ENCODE measurements at places on chromosomes 13 and 19. TPM values are rescaled to one million over a fixed set of nuclear protein-coding genes. Genes with fewer than 3 reads are reported as not detected.

KLF1 gene
- 0.10 TPM for total RNA-seq

S1PR4 gene
- 0.26 TPM for total RNA-seq

MAMSTR gene
- 3.3 TPM for total RNA-seq

LENG1 gene
- 11.2 TPM for total RNA-seq

DNA sequence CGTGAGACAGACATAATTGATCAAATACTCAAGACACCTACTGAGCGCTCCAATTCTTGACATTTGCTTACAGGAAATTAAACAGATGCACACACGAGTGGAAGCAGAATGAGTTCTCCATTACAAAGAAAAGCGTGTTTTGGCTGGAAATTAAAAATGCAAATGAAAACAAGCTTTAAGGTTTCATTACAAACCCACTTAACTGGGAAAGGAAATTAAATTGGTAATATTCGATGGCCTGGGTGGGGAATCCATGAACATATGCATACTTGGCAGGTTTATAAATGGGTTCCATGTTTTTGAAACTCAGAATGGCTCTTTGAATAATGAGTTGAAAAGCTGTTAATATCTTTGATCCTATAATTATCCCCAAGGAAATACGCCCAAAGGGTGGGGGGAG lies 178.0 kb downstream of the IER2 start:
- no peaks in the 10 kb centered on the region for H3K36me3 ChIP-seq
- no peak overlapping the region for H3K4me3 ChIP-seq
- no peak overlapping the region for H3K27ac ChIP-seq
- no peaks in the 10 kb centered on the region for H3K4me1 ChIP-seq

- H3K4me3 ChIP-seq, result no peak overlapping the region
- no peak for DNase-seq
- no peak overlapping the region for H3K27ac ChIP-seq
- no peaks in the 10 kb centered on the region for H3K36me3 ChIP-seq
Observed at GRCh38 chr13:23680845-23681669, 110.8 kb downstream of the TNFRSF19 start.

GRCh38 chr13:26011996-26012821 lies 39.6 kb downstream of the SHISA2 start:
- H3K4me1 ChIP-seq, result no peaks in the 10 kb centered on the region
- no peak for DNase-seq
- H3K36me3 ChIP-seq, result no peaks in the 10 kb centered on the region
- no peak overlapping the region for H3K27ac ChIP-seq

- peaks cover 4% of the 10 kb centered on the region for H3K27me3 ChIP-seq
- peaks cover 26% of the 10 kb centered on the region for H3K36me3 ChIP-seq
- no peak overlapping the region for H3K4me3 ChIP-seq
Observed at GRCh38 chr19:40231057-40231456, 4.6 kb upstream of the CCNP start.

DNA sequence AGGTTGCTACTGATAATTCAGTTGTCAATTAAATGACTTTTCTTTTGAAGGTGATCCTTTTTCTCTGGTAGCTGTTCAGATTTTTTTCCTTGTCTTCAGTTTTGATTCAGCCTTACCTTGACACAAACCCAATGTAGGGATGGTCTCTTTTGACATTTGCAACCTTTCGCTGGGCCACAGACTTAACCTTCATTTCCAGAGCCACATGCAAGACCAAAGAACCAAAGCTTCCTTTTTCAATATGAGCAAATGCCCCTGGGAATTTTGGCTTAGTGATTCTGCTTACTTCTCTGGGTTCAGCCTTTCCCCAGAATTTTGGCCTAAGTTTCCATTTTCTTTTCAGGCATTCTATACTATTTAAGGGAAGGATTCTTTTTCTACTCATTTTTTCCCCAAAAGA lies 19.6 kb downstream of the SIGLEC5 start:
- peaks cover 2% of the 10 kb centered on the region for H3K27me3 ChIP-seq
- H3K36me3 ChIP-seq, result no peaks in the 10 kb centered on the region
- no peaks in the 10 kb centered on the region for H3K4me1 ChIP-seq
- no peak overlapping the region for H3K27ac ChIP-seq
- H3K4me3 ChIP-seq, result no peak overlapping the region
- DNase-seq, result no peak

DNA sequence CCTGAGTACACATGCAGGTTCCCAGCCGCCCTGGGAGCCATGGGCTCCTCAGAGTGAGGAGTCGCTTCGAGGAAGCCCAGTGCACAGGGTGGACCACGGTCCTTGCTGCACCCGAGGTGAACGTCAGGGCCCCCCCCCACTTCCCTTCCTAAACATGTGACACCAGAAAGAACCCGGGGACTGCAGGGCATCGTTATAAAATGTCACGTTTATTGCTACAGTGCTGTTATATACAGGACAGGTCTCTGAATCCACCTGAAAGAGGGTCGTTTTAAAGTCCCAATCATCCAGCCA lies 3.8 kb upstream of the UQCR11 start:
- H3K27me3 ChIP-seq, result no peaks in the 10 kb centered on the region
- H3K4me3 ChIP-seq, result no peak overlapping the region
- H3K4me1 ChIP-seq, result peaks cover 22% of the 10 kb centered on the region
- no peaks in the 10 kb centered on the region for H3K36me3 ChIP-seq

DNA sequence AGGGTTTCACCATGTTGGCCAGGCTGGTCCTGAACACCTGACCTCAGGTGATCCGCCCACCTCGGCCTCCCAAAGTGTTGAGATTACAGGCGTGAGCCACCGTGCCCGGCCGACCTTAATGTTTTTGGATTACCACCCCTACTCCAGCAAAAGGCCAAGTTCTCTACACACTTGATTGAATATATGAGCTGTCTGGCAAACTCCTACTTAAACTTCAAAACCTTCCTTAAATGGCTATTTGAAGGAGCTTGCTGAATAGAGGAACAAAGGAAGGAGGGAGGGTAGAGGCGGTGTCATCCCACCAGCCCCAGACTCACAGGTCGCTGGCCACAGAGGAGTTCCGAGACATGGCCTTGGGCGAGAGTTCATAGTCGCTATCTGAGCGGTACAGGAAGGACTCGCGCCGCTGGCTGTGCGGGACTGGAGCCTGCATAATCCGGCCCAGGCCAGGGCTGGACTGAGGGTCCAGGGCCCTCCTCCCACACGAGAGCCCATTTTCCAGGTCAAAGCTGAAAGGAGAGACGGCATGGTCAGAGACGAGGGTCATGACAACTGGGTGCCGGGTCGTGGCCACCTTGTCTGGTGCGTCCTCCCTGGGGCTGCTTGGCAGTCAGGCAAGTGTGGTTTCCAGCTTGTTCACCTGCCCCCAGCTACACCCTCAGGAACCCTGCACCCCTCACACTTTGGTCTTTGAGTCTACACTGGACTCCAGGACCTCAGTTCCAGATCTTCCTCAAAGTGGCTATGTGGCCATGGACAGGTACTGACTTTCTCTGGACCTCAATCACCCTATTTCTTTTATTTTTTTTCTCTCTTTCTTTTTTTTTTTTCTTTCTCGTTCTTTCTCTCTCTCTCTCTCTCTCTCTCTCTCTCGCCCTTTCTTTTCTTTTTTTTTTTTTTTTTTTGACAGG lies 4.2 kb downstream of the PDE4C start:
- no peak for DNase-seq
- H3K27me3 ChIP-seq, result no peaks in the 10 kb centered on the region
- H3K36me3 ChIP-seq, result no peaks in the 10 kb centered on the region

- DNase-seq, result no peak
- H3K4me3 ChIP-seq, result no peak overlapping the region
- H3K36me3 ChIP-seq, result no peaks in the 10 kb centered on the region
- H3K4me1 ChIP-seq, result no peaks in the 10 kb centered on the region
- H3K27ac ChIP-seq, result no peak overlapping the region
- H3K27me3 ChIP-seq, result no peaks in the 10 kb centered on the region
Observed at GRCh38 chr13:77521595-77522367, 13.7 kb upstream of the SCEL start.

DNA sequence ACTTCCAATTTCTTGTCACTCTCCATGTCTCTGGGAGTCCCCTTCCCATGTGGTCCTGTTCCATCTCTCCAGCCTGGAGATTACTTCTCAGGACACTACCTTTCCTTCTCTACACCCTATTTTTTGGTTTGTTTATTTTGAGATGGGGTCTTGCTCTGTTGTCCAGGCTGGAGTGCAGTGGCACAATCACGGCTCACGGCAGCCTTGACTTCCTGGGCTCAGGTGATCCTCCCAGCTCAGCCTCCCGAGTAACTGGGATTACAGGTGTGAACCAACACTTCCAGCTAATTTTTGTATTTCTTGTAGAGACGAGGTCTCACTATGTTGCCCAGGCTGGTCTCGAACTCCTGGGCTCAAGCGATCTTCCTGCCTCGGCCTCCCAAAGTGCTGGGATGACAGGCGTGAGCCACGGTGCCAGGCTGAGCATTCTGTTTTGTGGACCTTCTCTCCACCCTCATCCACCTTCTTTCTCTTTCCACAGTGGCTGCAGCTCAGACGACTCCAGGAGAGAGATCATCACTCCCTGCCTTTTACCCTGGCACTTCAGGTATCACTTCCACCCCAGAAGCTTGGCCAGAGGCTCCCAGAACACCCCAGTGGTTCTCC lies 644 bp downstream of the HCST start:
- no peak overlapping the region for H3K27ac ChIP-seq
- peaks cover 23% of the 10 kb centered on the region for H3K4me1 ChIP-seq
- DNase-seq, result no peak
- H3K36me3 ChIP-seq, result no peaks in the 10 kb centered on the region
- no peaks in the 10 kb centered on the region for H3K27me3 ChIP-seq
